ENCODE measurements at places on chromosomes 7 and 10.

DNA sequence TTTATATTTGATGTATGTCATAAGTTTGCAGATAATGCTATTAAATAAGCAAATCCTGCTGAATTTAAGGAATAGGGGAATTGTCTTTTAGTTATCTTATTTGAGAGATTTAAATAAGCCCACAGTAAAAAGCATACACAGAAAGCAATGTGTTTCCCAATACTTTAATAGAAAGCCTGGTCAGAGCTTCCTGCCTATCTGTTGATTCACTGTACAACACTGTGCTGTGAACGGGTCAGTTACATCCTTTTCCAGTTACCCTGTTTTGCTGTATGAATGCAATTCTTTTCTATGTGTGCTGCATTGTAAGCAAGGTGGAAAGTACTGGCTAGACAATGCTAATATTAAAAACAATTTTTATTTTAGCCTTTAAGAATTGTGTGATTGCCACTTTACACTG is 81.2 kb downstream of the ANKRD7 start:
- no peak for DNase-seq

DNA sequence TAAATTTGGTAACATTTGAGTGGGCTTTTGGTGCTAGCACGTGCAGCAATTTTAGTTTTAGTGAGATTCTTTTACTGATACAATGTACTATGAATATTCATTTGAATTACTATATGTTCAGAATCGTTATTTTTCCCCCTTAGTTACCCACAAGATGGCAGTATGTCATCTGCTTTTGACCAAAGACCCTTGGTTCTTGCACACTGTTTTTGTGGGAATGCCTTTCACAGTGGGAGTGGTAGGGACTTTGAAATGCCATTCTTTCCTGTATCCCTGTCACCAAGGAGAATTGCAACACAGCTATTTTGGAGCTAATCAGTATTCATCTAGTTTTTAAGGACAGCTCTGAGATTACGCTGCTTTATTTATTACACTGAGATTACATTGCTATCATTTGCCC is 40.6 kb downstream of the SEC23IP start:
- DNase-seq = no peak

- DNase-seq = no peak
Measured at GRCh38 chr10:132194726-132195125, 8.0 kb downstream of the DPYSL4 start.

DNA sequence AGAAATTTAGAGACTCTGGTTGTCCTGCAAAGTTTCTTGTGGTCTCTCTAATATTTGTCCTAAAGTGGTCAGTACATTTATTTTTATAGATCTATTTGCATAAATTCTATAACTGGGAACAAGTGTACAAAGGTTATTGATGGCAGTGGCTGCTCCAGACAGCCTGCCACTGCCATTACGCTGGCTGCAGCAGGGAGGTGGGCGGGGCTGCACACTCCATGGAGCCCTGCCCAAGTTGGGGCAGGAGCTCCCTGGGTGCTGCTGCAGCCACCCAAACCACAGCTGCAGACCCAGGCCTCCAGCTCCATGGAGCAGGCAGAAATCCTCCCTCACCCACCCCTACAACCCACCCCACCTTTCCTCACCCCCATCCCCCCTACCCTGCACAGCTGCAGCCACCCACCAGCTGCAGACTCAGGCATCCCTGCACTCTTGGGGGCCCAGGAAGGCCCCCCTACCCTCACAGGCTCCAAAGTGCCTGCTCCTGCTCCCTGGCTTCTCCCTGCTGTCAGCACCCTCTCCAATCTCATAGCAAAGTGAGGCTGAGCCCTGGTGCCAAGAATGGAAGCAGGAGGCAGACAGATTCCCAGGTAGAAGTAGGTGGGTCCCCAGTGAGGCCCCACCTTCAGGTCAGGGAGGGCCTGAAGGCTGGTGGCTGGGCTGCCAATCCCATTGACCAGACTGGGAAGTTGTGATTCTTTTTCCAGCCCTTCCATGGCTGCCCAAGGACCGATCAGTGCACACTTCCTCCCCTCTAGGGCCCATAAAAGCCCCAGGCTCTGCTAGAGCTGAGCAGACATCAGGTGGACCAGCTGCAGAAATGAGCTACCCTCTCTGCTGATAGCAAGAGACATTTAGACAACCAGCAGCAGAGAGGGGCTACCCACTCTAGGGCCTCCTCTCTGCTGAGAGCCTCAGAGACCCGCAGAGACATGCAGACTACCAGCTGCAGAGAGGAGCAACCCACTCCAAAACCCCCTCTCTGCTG is 4.8 kb upstream of the CYP3A43 start:
- DNase-seq = no peak
